ENCODE measurements at places on chromosomes 4 and X.

DNA sequence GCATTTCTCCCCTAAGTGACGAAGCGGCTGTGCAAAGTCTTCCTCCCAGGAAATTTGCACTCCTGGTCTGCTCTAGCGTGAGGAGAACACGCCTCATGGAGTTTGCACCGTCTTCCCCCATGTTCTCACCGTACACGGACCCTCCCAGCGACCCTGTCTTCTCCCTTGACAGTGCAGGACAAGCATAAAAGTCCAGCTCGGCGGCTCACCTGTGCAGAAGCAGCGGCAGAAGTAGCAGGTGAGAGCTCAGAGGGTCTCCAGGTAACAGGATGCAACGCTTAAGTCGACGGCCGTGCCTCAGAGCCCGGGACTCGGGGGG lies 314 bp downstream of the P2RY8 start:
- no peak for DNase-seq

DNA sequence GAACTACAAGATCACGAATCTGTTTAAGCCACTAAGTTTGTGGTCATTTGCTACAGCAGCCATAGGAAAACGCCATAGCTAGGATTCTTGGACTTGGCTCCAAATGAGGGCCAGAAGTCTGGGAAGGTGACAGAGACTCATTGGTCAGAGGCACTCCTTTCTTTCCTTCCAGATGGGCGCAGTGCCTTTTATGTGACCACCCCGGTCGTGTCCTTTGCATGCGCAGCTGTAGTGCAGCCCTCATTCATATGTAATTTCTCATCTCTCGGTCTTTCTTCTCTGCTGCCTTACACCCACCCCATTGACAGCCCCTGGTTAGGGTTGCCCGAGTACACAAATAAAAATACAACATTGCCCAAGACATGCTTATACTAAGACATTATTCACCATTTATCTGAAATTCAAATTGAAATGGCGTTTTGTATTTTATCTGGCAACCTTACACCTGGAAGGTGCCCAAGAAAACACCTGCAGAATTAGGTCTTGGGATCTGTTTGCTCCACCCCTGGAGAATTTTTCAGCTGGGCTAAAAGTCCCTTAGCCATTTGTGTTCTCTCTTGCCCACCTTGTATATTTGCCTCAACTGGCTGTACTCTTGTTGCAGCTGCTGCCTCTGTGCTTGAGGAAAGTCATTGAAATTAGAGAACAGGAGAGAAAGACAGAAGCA lies 21.9 kb downstream of the CCKAR start:
- no peak for DNase-seq

GRCh38 chr4:173448103-173448502 lies 49.2 kb upstream of the SCRG1 start:
- no peak for DNase-seq

GRCh38 chr4:8233672-8234484 lies 34.8 kb downstream of the SH3TC1 start:
- DNase-seq = no peak

- DNase-seq = no peak
These were observed 92.0 kb upstream of the TEX13D start for GRCh38 chrX:124240422-124240821.

GRCh38 chr4:74038425-74039314 lies at the start of gene CXCL3:
TSS of gene CXCL3 (minus strand) at chr4:74038689. CDS start at chr4:74038611, 78 bp downstream.
- no peak for DNase-seq

GRCh38 chr4:159148441-159148840 lies 45.6 kb downstream of the RAPGEF2 start:
- no peak for DNase-seq

DNA sequence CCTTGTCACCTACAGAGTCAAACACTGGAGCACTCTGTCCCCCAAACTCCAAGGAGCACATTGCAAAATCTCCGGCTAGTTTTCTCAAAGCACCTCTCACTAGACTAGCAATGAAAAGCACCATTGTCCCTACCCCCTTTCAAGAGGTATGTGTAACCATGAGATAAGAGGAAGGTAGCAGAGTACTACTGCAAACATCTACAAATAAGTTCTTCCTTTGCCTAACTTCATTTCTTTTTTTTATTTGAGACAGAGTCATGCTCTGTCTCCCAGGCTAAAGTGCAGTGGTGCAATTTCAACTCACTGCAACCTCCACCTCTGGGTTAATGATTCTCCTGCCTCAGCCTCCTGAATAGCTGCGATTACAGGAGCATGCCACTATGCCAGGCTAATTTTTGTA lies 17.7 kb downstream of the PPP4R3C start:
- no peak for DNase-seq

- no peak for DNase-seq
These were observed 868.5 kb upstream of the SLIT2 start for GRCh38 chr4:19382993-19383756.

DNA sequence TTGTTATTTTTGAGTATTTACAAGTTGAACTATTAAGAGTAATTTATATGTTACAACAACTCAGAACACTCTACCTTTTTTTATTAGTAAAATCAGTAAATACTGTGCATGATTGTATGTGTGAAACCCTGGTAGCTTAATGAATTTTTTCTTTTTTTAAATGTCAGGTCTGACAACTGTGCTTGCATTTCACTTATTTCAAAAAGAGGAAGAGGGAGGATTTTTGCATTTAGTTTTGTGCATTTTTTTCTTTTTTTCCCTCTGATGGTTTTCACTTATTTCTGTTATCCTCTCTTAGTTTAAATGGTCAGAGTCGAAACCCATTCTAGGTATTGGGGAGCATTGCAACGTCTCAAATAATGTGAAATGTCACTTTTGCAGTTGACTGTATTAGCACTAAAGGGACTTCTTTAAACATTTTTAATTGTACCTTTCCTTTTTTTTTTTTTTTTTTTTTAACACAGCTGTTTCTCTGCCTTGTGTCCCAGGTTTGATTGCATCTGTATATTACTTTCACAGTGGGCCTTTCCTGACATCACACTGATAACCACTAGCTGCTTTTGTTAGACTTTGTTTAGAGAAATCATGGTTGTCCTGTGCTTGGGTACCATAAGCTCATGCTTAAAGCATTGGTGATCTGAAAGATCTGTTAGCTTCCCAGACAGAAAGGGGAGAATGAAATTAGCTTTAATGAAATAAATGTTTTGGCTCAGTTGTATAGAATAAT lies 28.5 kb downstream of the MOB1B start:
- DNase-seq = no peak

DNA sequence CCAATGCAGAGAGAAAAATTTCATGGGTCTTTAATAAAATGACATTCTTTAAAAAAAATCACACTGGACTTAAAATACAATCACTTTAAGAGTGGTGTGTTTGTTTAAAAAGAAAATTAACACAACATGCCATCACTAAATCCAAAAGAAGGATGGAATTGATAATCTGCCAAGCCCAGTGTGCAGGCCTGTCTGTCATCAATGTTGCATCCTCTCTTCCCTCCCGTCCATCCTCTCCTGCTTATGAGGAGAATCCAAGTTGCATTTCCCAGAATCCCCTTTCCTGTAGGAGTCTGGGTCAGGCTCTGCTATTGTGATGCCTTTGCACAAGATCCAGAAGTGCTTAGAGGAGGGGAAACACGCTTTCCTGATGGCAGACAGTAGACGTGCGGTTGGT lies 169.4 kb downstream of the MID1 start:
- no peak for DNase-seq

GRCh38 chr4:107348188-107349050 lies 312.3 kb upstream of the DKK2 start:
- DNase-seq = no peak

GRCh38 chr4:9849538-9849920 lies 68.1 kb downstream of the DRD5 start:
- DNase-seq = no peak

DNA sequence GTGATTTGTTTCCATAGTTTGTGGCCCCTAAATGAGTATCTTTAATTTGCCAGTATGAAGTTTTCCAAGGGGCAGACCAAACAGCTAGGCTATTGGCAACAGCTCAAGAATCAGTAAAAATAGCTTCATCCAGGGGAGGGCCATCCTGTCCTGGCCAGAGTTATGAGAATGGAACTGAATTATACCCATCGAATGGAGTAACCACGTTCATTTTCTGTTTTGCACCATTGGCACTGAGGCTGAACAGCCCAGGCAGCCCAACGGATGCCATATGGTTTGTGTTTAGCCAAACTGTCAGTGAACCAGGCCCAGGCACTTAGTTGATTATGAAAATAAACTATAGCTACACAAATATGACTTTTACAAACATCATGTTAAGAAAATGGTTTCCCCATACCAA lies 17.7 kb upstream of the ASB5 start:
- no peak for DNase-seq

DNA sequence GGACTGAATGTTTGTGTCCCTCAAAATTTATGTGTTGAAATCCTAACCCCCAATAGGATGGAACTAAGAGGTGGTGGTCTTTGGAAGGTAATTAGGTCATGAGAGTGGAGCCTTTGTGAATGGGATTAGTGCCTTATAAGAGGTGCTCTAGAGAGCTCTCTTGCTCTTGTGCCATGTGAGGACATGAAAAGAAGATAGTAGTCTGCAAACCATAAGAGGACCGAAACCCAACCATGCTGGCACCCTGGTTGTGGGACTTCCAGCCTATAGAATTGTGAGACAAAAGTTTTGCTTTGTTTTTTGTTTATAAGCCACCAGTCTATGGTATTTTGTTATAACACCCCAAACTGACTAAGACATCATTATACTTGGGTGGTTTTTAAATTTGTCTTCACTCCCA lies 417.1 kb downstream of the ANKRD50 start:
- no peak for DNase-seq

GRCh38 chr4:119730671-119730950 lies 102.0 kb upstream of the PDE5A start:
- DNase-seq = no peak

GRCh38 chr4:82906469-82906868 lies 5.9 kb downstream of the THAP9 start:
- DNase-seq = no peak

- DNase-seq = no peak
These were observed 63.7 kb downstream of the MAML3 start for GRCh38 chr4:140090215-140090731.

DNA sequence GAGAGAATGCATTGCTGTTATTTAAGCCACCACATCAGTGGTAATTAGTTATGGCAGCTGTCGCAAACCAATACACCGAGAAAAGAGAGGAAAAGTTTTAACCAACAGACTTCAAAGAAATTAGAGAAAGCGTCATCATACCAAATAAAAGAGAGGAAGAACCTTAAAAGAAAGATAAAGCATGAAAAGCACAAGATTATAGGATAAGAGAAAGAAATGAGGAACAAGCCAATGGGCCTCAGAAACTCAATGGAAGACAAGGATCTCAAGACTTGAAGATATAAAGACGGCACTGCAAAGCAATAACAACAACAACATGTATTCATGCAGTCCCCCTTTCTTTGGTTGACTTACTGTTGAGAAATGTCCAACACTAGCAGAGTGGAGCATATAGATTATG lies 22.8 kb upstream of the ASMTL start:
- no peak for DNase-seq

- no peak for DNase-seq
These were observed 70.0 kb downstream of the EVC2 start for GRCh38 chr4:5638316-5638715.

DNA sequence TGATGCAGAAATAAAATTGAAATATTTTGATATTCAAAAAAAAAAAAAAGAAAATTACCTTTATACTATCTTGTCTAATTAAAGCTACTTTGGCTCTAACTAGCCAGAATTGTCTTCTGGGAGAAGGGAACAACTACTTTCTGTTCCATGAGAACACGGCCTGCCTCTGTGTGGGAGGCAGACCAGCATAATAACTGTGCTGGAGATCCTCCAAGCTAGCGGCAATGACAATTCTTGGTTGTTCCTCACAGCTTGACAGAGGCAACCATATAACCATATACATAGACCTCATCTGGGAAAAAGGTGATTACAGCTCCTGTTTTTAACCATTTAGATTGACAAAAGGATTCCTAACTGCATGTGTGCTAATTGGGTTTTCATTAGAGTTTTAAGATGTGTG lies 95.7 kb downstream of the RBMX2 start:
- DNase-seq = no peak

- no peak for DNase-seq
These were observed 117.0 kb downstream of the KDR start for GRCh38 chr4:55008166-55009056.

- DNase-seq = no peak
These were observed 161.6 kb upstream of the PRDX4 start for GRCh38 chrX:23505531-23506303.

DNA sequence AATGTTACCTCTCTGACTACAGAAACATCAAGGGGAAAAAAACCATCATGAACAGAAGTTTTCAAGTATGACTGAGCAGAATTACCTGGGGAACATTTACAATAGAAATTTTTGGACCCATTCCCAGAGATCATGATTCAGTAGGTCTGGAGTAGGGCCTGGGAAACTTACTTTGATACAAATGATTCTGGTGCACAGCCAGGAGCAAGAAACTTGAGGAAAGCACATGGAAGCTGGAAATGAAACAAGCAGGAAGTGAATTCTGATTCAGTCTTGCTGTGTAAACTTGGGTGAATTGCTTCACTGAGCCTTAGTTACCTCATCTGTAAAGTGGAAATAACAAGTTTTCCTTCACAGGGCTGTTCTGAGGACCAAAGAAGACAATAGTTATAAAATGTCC lies 192.5 kb upstream of the TAPT1 start:
- no peak for DNase-seq

- DNase-seq = no peak
These were observed 49.0 kb downstream of the DDX3X start for GRCh38 chrX:41382714-41383645.

DNA sequence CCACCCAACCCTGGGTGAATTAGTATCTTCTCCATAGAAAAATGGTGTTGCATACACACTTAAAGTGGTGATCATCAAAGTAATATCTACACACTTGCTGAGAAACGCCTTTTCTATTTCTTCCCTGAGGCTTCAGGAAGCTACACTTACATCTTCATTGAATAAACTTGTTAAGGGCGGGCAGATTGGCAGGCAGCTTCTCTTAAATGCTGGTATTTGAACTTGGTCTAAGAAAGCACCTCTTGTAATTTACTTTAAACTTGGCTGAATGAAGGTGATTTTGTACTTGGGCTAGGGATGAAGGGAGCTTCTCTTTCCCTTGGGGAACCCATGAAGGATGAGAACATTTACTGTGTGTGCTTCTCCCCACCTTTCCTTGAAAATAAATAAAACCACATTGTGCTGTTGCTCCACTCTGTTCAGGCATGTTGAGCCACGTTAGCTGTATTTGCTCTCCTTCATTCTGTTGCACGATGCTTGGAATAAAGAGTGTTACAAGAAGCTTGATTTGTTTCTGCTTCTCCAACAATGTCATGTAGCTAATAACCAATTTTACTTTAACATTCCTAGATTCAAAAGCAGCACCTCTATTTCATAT lies 430.1 kb downstream of the ANKRD50 start:
- DNase-seq = no peak

DNA sequence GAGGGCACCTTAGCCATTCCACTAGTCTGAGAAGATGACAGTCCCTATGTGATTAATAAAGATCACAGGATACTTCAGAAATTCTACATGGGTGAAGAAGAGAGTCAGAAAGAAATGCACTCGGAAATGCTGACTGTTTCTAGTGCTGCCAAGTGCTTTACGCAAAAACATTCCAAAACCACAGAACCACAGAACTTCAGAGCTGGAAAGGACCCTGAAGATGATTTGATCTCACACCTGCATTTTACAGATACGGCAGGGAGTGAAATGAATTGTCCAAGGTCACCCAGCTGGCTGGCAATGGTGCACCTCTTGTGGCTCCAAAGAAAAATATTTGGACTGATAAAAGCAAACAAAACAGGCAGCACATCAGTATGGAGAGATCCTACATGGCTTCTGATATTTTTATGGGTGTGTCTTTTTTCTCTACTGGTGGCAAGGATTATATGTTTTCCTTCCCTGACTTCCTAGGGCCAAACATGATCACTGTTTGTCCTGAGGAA lies 115.9 kb downstream of the MAML3 start:
- no peak for DNase-seq
